ENCODE measurements at places on chromosomes 2 and 18.
A peak's percentile ranks its signal among the peaks of the same experiment; 100 is the strongest.

GRCh38 chr2:136024185-136024584 is 38.8 kb upstream of the DARS1 start:
- DNase-seq, result no peak

DNA sequence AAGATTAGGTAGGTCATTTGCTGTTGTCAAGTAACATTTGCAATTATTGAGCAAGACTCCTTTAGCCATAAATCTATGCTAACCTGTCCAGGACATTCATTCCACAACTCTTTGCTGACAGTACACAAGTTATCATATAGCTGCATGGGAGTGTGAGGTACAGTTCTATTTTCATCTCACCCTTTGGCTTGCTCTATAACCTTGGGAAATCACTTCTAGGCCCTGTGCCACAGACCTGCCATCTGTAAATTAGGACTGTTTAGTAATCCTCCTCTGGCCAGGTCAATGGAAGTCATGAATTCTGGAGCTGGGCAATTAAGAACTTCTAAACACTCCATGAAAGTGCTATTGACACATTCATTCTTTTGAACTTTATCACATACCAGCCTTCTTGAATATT is 34.6 kb upstream of the PAIP2B start:
- no peak for DNase-seq

DNA sequence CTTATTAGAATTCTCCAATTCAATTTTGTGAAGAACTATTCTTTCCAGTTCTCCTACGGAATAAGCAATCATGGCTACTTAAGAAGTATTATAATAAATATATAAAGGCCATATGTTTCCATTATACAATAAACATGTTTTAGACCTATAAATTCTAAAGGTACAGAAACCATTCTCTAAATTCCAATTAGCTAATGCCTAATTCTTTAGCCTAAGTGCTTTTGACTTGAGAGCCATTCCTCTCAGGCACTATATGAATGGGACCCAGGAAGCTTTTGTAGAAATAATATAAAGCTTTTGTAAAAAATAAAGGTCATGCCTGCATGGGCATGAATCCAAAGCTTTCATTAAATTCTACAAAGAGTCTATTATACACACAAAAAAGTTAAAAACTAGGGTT is 161.0 kb upstream of the UNC80 start:
- no peak for DNase-seq

GRCh38 chr2:62338111-62338510 is 142.2 kb downstream of the B3GNT2 start:
- DNase-seq, result no peak

DNA sequence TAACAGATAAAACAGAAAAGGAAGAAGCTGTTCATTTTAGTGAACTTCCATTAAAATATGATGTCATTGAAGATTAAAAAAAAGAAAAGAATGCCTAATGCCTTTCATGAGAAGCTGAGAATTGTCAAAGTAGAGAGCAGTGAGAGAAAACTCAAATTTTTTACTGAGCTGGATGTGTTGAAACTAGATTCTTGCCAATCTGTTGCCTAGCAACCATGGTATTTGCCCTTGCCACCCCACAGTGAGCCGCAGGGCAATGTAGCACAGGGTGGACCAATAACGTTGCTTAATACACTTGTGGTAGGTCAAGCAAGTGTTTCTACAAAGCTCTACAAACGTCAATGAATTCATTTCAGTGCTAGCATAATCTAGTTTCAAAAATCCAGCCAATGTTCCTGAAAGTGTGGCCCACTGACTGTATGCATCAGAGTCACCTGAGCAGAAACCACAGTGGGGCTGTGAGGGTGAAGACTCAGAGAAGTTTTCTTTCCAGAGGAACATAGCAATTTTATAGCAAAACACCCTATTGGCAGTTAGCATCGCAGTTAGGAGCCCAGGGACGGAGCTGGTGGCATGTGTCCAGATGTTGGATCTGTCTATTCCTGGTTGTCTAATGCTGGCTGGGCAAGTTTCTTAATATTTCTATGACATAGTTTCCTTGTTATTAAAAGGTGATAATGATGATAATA is 132.2 kb downstream of the DOCK10 start:
- peak; percentile 31 for DNase-seq

GRCh38 chr2:66439812-66440542 is 5.1 kb downstream of the MEIS1 start:
- DNase-seq, result no peak

DNA sequence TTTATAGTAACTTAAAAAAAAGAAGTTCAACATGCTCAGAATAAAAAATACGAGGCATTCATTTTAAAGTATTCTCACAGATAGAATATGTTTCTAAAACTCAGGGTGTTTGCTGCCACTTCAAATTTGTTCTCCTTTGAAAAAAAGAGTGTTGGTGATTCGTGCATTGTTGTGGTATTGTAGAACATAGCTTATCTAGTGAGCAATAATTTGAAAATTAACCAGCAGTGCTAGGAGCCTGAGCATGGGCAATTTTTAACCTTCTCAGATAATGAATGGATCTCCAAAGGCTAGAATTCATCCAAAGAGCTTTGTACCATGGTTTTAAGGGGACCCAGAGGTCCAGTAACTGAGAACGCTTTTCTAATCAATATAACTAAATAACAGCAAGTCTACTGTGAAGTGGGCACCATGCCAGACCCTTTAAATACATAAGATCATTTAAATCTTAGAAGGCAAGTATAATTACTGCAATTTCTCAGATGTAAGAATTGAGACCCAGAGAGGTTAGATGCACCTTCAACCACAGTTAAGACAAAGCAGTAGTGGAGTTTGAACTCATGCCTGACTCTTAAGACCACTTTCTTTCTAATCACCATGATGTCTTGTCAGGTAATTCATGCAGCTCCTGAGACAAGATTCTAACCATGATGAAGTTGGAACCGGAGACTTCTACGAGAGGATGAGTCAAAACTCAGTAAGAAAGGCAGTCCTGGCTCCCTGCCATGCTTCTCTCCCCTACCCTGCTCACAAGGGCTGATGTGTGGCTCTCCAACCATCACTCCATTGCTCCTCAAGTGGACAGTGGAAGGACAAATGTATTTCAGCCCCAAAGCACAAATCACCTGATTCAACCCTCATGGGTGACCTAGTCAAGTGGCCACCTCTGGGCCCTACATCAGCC is 3.4 kb downstream of the CYRIA start:
- no peak for DNase-seq

GRCh38 chr18:74478880-74479279 is 17.3 kb upstream of the CNDP2 start:
- DNase-seq, result no peak

DNA sequence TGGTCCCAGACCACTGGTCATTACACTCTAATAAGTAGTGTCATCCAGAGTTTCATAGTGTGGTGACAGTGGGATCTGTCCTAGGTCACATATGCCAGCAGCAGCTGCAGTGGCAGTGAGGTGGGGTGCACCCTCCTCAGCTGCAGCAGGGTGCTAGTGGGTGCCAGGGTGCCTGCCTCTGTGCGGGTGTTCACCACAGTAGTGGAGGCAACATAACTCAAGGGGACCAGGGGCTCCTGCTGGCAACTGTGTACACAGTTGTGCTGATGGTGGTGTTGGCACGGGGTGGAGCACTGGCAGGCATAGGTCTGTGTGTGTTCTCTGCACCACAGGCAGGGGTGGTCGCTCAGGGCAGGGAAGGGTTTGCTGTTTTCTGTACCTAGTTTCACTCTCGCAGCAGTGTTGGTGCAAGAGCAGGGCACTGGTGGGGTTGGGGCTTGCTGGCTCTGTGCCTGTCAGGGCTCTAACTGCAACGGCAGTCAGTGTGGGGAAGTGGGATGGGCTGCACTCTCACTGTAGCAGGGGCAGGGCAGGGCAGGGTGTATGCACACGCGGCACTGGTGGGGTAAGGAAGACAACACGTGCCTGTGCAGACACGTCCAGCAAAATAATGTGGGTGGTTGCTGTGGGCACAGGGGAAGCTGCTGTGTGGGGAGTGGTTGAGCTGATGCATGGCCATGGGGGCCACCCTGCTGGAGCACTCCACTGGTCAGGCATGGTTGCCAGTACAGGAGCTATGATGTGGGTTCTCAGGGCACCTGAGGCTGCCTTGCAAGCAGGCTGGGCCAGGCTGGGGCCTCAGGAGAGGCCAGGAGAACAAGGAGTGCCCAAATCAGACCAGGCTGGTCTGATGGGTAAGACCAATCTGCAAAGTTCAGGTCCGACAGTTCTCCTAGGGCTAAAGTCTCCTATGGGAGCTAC is 226.6 kb downstream of the MEIS1 start:
- no peak for DNase-seq

DNA sequence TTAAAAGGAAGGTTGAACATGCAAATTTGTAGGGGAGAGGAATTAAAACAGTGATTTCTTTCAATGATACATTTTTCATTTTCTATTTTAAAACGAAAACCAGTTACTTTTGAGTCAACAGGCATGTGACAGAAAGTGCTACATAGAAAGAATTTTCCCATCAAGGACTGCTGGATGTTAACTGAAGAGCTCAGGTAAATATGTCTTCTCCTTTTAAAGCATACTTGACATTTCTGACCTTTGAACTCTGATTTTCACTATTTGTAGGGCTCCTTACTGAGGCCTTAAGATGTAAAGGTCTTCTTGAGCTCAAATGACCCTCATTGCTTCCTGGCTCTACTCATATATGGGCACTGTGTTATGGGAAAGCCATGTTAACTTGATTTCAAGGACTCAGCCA is 32.4 kb downstream of the FIGN start:
- DNase-seq, result no peak

- DNase-seq, result no peak
These were observed 33.7 kb downstream of the MREG start for GRCh38 chr2:215979620-215980019.

GRCh38 chr2:64914735-64915509 is 74.3 kb upstream of the SLC1A4 start:
- no peak for DNase-seq

GRCh38 chr2:64751286-64752260 is 97.9 kb upstream of the SERTAD2 start:
- DNase-seq, result peak; percentile 58

- no peak for DNase-seq
These were observed 26.7 kb upstream of the APOB start for GRCh38 chr2:21070341-21071257.

GRCh38 chr18:57747809-57748680 is 55.1 kb downstream of the ATP8B1 start:
- DNase-seq, result no peak

DNA sequence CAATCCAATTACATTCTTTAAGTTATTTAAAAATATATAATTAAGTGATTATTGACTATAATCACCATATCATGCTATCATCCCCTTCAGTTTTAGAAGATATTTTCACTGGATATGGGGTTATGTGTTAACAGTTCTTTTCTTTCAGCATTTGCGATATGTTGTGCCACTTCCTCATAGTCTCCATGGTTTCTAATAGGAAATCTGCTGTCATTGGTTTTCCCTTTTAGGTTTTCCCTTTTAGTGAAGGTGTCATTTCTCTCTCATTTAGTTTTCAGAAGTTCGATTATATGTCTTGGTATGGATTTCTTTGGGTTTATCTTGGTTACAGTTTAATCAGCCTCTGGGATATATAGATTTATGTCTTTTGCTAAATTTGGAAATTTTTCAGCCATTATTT is 34.8 kb upstream of the EPG5 start:
- no peak for DNase-seq
